Suppressor macrophage treated with lipopolysaccharide for 1 hour (primary cell): ENCODE measurements at places on chromosomes 5 and 9.
A peak's percentile ranks its signal among the peaks of the same experiment; 100 is the strongest.

DNA sequence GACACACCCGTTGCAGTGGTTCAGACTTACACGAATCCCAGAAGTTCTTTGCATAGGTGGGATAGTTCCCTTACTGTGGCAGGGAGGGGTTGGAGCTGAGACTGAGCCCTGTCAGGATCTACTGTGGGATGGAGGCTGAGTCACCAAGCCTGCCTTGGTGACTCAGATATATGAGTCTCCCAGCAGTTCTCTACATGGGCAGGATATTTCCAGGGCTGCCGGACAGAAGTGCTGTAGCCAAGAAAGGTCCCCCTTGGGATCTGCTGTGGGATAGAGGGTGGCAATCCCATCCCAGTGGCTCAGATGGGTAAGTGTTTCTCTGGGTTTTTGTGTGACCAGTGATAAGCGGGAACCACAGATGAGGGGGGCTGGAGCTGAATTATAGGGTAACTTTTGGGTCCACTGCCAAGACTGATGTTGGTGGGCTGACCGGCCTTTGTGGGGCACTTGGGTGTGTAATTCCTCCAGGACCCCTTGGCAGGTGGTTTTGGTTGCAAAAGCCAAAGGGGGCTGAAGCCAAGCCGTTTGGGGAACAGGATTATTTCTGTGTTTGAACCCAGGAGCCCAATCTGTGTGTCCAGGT, 18.7 kb downstream of the XRCC4 start:
- DNase-seq = peak; percentile 59

GRCh38 chr5:124649491-124650146, 96.8 kb downstream of the ZNF608 start:
- peak; percentile 95 for DNase-seq

DNA sequence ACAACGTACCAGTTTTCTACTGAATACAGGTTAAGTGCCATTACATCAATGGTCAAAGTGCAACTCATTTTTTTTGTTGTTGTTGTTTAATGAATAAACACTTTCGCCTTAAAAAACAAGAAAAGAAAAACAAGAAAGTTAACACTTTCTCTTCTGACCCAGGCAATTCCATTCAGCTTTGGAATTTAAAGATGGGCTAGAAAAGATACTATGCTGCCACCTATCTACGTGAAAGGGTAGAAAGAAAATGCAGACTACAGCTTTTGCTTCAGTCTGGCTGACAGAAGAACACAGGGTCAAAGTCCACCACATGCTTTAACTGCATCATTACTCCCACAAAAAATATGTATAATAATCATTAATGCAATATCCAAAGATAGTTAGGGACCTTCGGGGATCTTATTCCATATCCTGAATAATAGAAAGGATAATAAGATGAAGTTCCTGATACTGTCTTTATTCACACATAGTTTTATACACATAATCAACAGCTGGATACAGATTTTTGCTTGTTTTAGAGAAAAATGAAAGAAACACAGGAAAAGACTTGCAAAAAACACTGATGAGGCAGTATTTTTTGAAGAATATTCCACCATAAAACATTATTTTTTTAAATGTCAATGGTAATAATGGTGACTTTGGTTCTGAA, 40.4 kb downstream of the ZDHHC21 start:
- no peak for DNase-seq

DNA sequence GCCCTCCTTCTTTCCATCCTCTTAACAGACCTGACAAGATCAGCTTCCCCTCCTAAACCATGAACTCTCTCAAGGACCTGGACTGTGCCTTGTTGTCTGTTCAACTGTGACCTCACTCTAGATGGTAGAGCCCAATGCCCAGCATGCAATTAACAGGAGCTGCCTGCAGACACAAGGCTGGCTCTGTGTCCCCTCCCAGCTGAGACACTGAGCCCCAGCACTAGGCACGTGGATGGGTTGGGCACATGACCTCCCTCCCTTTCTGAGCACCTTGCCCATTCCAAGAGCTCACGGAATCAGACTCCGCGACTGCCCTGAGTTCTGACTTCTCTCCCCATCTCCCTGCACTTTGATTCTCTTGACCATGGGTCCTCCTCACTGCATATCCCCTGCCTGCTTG, 93.5 kb upstream of the LRRTM2 start:
- no peak for DNase-seq

DNA sequence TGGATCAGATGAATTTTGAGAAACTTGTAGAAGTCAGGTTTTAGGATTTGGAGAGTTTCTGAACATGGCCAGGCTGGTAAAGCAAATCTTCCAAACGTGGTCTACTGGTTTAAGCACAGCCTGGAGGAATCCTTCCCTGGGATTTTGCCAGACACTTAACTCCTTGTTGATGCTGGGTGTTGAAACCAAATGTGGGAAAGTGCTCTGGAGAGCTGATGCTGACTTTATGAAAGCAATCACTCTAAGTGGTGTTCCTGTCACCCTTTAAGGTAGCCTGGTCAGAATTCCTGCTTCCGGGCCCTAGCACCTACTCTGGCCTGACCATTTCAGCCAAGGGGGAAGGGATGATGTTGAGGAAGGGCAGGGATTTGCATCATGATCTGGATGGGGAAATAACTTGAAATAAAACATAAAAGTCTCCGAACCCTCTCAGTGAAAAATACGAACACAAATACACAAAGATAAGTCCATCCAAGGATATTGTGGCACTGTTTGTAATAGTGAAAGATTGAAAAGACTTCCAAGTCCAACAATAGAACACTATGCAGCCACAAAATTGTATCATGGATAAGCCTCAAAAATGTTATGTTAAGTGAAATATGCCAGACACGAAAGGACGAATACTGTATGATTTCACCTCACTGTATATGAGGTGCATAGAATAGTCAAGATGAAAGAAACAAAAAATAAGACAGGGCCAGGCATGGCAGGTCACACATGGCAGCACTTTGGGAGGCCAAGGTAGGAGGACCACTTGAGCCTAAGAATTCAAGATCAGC, 57.7 kb downstream of the PDE6A start:
- DNase-seq = no peak

GRCh38 chr9:98874721-98875255, 67.3 kb downstream of the GALNT12 start:
- DNase-seq = no peak

- DNase-seq = no peak
These were observed 42.8 kb upstream of the PARP8 start for GRCh38 chr5:50623666-50624065.

GRCh38 chr9:129667378-129667777, 1.9 kb downstream of the PRRX2 start:
- no peak for DNase-seq

GRCh38 chr9:127237801-127238200, 26.8 kb upstream of the GARNL3 start:
- DNase-seq = no peak

- no peak for DNase-seq
These were observed 293.9 kb downstream of the IRX1 start for GRCh38 chr5:3889412-3890142.

- DNase-seq = no peak
These were observed 62.5 kb downstream of the CRB2 start for GRCh38 chr9:123418506-123418905.

DNA sequence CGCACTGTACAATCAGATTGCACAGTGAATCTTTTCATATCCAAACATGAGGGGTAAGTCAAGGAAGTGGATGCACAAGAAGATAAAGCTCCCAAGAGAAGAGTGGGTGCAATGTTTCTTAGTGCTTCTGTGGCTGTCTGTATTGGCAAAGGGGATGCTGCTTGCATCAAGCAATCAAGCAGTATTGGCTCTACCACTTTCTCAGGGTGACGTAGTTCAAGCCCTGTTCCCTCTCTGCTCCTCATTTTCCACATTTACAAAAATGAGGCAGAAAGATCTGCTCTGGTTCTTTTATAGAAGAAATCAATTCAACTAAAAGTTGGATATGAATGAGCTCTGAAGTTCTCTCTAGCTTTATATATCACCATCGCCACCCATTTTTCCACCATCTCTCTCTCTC, 2.3 kb downstream of the TNFSF8 start:
- DNase-seq = peak; percentile 42

DNA sequence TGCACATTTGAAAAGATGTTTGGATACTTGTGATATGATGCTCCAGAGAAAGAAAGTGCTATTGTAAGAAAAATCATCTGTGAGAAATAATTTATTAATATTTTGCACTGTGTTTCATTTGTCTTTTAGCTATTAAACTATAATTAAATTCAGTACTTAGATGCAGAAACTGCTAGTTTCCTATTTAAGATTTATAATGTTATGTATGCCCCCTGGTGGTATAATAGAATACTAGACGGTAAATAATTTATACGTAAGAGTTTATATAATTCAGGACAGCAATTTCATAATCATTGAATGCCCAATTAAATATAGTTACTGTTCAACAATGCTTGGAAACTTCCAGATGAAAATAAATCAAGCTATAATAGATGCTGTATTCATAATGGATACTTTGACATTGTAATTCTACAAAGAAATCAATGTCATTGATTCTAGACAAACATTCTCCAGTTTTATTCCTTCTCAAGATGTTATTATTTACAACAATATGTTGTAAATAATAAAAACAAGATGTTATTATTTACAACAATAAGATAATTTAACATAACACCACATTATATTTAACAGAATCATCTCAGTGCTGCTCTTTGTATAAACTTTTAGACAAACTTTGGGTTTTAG, 101.0 kb downstream of the TMEM232 start:
- DNase-seq = peak; percentile 59

DNA sequence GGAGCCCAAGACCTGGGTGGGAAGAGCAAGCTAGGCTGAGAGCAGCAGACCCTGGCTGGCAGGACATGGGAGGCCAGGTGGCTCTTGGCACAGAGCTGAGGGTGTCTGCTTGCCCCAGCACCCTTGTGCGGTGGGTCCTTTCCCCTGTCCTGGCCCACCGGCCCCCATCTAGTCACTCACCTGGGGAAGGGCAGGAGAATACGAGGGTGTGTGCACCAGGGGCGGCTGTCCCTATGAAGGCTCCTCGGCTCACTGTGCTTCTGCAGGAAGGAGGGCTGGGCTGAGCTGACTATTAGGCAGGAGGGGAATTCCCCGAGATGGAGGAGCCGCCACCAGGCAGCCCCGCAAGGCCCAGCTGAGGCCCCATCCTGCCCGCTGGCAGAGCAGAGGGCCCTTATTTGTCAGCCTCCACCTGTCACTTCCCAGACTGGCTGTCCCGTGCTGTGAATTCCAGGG, 6.1 kb upstream of the TNIP1 start:
- DNase-seq = peak; percentile 84

GRCh38 chr5:88826646-88827585, 56.1 kb downstream of the MEF2C start:
- DNase-seq = peak; percentile 67

- DNase-seq = peak; percentile 87
These were observed 893 bp upstream of the SH2D3C start for GRCh38 chr9:127779136-127779981.

GRCh38 chr9:38114905-38115304, 45.9 kb upstream of the SHB start:
- DNase-seq = no peak

DNA sequence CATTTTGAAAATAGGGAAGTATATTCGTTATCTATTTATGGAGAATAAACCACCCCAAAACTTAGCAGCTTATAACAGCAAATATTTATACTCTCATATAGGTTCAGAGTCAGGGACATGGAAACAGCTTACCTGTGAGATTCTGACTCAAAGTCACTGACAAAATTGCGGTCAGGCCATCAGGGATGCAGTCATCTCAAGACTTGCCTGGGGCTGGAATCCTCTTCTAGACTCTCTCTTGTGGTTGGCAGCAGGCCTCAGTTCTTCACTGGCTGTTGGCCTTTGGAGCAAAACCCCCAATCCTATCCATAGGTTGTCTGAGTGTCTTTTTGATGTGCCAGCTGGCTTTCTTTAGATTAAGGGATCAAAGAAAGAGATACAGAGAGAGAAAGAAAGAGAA, 275.6 kb downstream of the SEC61B start:
- DNase-seq = no peak

DNA sequence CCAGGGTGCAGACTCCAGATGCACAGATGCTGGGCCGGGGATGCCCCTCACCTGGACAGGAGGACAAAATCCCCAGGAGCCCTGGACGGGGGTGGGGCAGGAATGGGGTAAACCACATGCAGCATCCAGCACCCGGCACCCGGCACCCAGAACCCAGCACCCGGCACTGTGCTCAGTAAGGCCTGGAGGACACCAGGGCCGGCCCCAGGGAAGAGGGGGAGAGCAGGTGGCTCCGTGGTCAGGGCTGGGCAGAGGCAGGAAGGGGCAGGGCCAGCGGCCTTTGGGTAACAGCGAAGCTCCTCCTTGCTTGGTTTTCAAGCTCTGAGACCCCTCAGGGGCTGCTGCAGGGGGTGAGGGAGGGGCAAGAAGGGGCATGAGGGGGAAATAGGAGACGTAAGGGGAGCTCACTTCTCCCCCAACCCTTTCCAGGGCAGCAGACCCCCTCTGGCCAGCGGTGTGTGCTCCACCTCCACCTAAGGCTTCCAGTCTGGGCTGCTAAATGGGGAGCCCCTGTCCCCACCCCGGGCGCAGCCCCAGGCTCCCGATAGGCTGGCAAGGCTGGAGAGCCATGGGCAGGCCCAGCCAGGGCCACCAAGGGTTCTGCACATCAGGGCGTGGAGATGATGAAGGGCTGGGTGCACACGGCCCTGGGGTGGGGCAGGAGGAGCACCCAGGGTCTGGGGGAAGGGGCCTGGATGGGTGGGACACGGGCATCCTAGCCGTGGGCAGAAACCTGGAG, 17.8 kb upstream of the SLC6A19 start:
- no peak for DNase-seq

- DNase-seq = peak; percentile 70
These were observed 27.6 kb upstream of the LTC4S start for GRCh38 chr5:179766021-179766725.

DNA sequence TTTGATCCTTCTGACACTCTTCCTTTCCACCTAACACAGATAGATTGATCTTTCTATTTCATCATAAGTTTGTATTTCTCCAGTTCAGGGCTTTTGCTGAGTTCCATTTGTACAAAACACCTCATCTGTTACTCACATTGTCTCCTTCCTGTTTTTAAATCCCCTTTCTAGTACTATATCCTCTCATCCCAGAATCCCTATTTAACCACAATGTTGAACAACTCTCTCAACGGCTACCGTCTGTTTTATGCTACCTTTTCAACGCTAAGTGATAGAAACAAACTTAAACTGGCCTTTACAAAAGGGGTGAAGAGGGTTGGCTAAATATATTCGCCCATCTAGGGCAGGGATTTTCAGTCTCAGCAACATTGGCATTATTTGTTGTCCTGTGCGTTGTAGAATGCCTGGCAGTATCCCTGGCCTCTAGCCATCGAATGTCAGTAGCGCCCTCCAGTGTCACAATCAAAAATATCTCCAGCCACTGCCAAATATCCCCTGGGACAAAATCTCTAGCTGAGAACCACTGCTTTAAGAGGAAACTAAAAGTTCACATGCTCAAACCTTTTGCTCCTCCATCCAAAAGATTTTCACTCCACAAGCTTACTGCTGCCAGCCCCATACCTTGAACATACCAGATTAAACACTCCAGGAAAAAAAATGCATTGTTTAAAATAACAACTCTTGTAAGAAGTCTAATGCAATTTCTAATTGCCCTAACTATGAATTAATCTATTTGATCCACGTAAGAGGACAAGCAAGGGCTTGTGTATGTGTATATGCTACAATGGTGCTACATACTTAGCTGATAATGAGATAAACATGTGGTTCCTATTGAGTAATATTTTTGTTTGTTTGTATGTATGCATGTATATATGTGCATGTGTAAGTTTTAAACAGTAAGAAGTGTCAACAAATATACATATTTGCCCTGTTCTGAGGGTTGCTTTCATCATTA, 344.0 kb downstream of the PTPRD start:
- peak; percentile 5 for DNase-seq
